GM06990 (cell line): ENCODE measurements at places on chromosomes 13 and 19.
A peak's percentile ranks its signal among the peaks of the same experiment; 100 is the strongest.

- DNase-seq, result no peak
These were observed 4.8 kb upstream of the CTXN1 start for GRCh38 chr19:7930765-7931164.

GRCh38 chr19:34265221-34265650 is 10.9 kb downstream of the GARRE1 start:
- no peak for DNase-seq

DNA sequence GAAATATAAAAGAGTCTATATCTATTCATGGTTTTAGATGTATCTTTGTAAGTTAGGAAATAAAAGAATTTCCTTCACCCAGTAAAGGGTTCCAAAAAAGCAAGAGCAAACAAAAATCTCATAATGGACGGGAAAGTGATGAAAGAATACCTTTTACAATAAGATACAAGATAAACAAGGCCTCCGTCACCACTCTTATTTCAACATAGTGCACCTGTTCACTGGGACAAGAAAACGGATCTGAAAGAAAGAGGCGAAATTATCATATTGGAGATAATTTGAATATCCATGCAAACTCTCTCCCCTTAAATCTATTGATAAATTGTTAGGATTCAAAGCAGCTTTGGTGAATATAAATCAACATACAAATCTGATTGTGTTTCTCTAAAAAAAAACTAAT is 877 bp upstream of the NLRP11 start:
- no peak for DNase-seq

DNA sequence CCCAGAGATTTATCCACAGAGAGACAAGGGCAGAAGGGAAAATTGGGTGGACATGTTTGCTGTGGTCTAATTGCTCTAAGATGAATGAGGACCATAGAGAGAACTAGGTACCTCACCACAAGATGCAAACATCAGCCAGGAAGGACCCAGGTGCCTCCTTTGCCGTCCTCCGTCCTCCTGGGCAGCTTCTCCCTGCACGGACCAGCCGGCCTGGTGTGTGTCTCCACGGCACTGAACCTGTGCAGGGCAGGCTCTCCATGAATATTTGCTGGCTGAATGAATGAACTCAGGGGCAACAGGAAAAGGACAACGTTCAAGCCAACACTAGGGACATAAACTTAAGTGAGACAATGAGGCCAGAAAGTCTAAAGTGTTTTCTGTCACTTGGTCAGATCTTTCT is 143.9 kb downstream of the ZNF536 start:
- DNase-seq, result no peak

GRCh38 chr19:51168564-51169282 is 26.6 kb downstream of the SIGLEC7 start:
- DNase-seq, result no peak

GRCh38 chr13:30157616-30157993 is 149.7 kb downstream of the KATNAL1 start:
- DNase-seq, result peak; percentile 58

- no peak for DNase-seq
These were observed 67.9 kb downstream of the PCCA start for GRCh38 chr13:100156788-100157187.

DNA sequence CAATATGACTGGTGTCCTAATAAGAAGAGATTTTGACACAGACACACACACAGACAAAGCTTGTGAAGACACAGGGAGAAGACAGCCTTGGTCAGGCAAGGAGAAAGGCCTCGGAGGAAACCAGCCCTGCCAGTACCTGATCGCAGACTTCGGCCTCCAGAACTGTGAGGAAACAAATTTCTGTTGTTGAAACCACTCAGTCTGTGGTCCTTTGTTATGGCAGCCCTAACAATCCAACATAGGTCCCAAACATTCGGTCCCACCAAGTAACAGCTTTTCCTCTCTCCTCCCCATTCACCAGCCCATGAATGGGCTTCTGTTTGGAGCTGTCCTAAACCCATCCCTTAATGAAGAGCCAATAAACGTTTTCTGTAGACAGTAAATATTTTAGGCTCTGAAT is 36.4 kb upstream of the UBAC2 start:
- no peak for DNase-seq

DNA sequence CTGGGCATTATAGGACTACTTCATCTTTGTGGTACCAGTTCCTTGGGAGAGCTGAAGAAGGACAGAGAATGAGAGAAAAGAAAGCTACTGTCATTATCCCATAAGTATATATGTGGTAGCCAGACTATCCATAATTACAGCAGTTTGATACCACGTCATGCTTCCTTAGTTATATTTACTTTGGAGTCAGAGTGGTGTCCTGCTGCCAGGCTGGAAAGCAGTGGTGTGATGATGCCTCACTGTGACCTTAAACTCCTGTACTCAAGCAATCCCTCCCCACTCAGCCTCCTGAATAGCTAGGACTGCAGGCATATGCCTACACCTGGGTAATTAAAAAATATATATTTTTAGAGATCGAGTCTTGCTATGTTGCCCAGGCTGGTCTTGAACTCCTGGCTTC is 57.8 kb downstream of the WTIP start:
- DNase-seq, result no peak

GRCh38 chr13:40340368-40341095 is 325.9 kb downstream of the FOXO1 start:
- DNase-seq, result no peak

- DNase-seq, result no peak
These were observed at the start of gene LIM2 for GRCh38 chr19:51387924-51388389. TSS of gene LIM2 (minus strand) at chr19:51387974. CDS start at chr19:51387443, 531 bp downstream.

- DNase-seq, result no peak
These were observed 1.5 kb upstream of the CGB5 start for GRCh38 chr19:49042177-49042576.

DNA sequence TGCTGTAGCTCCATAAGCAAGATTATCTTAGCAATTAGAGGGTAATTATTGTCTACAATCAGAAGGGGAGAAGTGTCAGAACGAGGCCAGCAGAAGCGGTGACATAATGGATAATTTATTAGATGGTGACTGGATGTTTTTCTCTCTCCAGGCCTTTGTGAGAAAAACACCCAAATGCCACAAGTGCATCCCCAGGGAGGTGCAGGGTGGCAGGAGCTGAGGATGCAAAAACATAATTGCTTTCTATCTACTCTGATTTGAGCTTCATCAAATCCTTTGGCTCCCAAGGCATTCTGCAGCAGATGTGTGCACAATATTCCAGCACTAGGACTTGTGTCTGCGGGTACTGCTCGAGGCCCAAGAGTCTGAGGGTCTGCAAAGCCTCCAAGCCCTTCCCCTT is 220.1 kb upstream of the SERP2 start:
- no peak for DNase-seq

GRCh38 chr13:44021422-44021821 is 141.7 kb downstream of the LACC1 start:
- DNase-seq, result no peak
